ENCODE measurements at places on chromosomes 2 and 18.

DNA sequence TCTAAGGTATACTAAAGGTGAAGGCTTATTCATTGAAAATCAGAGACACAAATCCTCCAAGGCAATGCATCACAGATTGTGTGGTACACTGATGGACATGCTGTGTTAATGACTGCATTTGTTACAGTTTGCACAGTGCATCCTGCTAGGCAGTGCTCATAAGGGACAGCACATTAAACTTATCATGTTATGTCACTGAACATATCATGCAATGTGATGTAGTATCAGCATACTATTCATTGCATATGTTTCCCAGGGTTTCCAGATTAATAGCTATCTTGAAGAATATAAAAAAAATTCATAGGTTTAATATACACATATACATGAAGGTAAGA is 225.3 kb downstream of the NCKAP5 start:
- DNase-seq = no peak

- DNase-seq = no peak
Observed at GRCh38 chr2:118118479-118118878, 30.2 kb downstream of the INSIG2 start.

DNA sequence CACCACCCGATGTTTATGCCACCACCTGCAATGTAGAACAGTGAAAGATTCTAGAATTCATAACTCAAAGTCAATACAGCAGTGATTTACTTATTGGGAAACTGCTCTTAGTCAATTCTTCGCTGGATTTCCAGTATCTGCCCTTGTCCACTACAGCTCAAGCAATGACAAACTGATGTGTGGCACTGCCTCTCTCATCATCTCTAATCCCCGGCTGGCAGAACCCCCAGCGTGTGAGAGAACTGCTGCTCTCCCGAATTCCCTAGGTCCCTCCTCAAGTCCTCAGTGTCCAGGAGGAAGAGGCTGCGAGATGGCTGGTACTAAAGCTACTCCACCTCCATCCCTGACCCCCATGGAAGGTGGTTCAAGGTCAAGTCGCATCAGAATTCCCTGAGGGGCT is 1.6 kb downstream of the TXNL4A start:
- no peak for DNase-seq

- DNase-seq = no peak
Observed at GRCh38 chr2:2827761-2828221, 496.7 kb upstream of the MYT1L start.
